ENCODE measurements at places on chromosomes 6 and 20. TPM values are rescaled to one million over a fixed set of nuclear protein-coding genes. Genes with fewer than 3 reads are reported as not detected.
A peak's percentile ranks its signal among the peaks of the same experiment; 100 is the strongest.

GRCh38 chr20:43938017-43938655, 23.5 kb downstream of the TOX2 start:
- no peak overlapping the region for H3K27ac ChIP-seq
- H3K36me3 ChIP-seq = no peaks in the 10 kb centered on the region
- no peak overlapping the region for H3K4me3 ChIP-seq
- H3K27me3 ChIP-seq = peaks cover 34% of the 10 kb centered on the region

DNA sequence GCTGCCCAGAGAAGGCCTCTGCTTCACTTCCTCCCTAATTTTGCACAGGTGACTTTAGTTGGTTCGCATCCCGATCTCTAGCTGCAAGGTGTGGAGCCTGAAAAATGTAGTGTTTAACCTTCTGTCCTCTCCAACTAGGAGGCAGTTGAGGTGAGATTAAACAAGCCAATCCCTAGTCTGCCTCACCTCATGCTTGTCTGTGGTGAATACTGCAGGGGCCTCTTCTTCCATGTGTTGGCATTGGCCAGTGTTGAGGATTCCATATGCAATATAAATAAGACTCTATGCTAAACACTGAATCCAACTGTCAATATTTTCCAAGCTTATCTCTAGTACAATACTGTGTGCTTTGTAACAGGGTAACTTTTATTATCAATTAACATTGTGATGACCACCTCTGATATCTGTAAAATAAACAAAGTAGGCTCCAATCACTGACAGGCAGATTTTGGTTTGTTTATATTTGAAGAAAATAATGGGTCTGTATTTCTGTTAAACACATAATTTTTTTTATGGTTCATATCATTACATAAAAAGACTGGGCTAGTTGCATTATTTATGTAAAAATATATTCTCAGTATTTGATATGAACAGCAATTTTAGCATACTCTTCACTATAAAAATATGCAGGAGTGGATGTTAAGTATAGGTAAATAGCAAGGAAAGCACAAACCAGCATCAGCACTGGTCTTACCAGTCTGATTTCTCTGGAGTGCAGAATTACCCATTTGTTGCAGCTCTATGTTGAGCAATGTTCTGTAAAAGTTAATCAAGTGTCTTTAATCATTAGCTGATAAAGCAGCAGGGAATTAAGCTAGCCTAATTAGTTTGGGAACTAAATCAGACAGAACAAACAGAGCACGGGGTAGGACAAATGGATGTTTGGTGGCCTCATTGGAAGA, 74.0 kb downstream of the ANKRD6 start:
- no peaks in the 10 kb centered on the region for H3K4me1 ChIP-seq
- no peak overlapping the region for H3K27ac ChIP-seq
- no peaks in the 10 kb centered on the region for H3K27me3 ChIP-seq
- no peak for DNase-seq
- no peaks in the 10 kb centered on the region for H3K36me3 ChIP-seq
- H3K4me3 ChIP-seq = no peak overlapping the region

DNA sequence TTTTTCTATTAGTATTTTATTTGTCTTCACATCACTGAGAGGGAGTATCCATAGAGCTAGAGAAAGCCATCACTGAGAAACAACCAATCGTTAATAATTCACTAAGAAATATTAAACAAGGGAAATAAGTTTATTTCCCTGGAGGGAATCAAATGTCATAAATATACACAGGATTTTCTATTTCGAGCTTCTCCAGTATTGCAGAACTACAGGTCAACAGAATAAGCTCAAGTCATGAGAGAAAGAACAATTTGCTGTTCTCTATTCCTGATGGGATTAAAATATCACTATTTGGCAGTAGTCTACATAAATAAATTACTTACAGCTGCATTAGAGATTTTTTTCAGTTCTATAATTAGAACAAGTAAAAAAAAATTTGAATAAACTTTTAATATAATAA, 2.2 kb upstream of the FAM162B start:
- H3K27me3 ChIP-seq = peaks cover 42% of the 10 kb centered on the region
- peaks cover 5% of the 10 kb centered on the region for H3K4me1 ChIP-seq
- H3K27ac ChIP-seq = no peak overlapping the region
- DNase-seq = no peak
- H3K36me3 ChIP-seq = no peaks in the 10 kb centered on the region

- DNase-seq = no peak
- H3K27ac ChIP-seq = no peak within 1 kb of the TSS
- peaks cover 5% of the 10 kb centered on the region for H3K36me3 ChIP-seq
Observed at GRCh38 chr6:89315249-89315885, at the start of gene GABRR2. Gene GABRR2 (minus strand): TSS chr6:89315299. CDS start chr6:89315165, 134 bp downstream.

Gene CYP39A1
- total RNA-seq = not detected

Gene FLRT3
- total RNA-seq = not detected

DNA sequence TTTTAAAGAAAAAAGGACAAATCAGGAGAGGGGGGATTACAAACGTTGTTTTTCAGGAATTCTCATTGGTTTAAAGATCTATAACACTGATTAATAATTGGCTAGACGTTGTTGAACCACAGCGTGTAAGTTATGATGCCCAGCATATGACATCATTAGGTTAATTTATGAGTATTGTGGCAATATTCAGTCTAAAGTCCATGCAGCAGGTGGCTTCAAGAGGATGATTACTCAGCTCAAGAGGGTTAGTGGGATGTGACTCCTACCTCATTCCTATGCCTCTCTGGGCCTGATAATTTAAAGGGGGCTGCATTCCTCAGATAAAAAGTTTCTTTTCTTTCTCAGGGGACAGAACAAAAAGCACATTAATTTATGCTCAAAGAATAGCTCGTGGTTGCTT, 1309.0 kb downstream of the EPHA7 start:
- no peaks in the 10 kb centered on the region for H3K27me3 ChIP-seq
- no peak overlapping the region for H3K27ac ChIP-seq
- no peaks in the 10 kb centered on the region for H3K4me1 ChIP-seq
- no peak for DNase-seq
- H3K36me3 ChIP-seq = no peaks in the 10 kb centered on the region

Gene TRMT11
- 41.5 TPM for total RNA-seq

- H3K4me3 ChIP-seq = peak overlapping the region; percentile 18
- H3K4me1 ChIP-seq = peaks cover 85% of the 10 kb centered on the region
- peaks cover 59% of the 10 kb centered on the region for H3K36me3 ChIP-seq
- no peaks in the 10 kb centered on the region for H3K27me3 ChIP-seq
Observed at GRCh38 chr6:142914937-142915697, 29.9 kb downstream of the HIVEP2 start.

GRCh38 chr6:99366852-99367251, 17.4 kb upstream of the FAXC start:
- no peaks in the 10 kb centered on the region for H3K27me3 ChIP-seq
- no peak overlapping the region for H3K27ac ChIP-seq
- DNase-seq = no peak
- H3K4me1 ChIP-seq = peaks cover 7% of the 10 kb centered on the region

Gene TNNC2
- not detected for total RNA-seq

GRCh38 chr6:47852727-47853126, 70.9 kb downstream of the OPN5 start:
- no peak overlapping the region for H3K27ac ChIP-seq
- no peaks in the 10 kb centered on the region for H3K36me3 ChIP-seq
- H3K4me1 ChIP-seq = no peaks in the 10 kb centered on the region
- peaks cover 3% of the 10 kb centered on the region for H3K27me3 ChIP-seq
- DNase-seq = no peak
- H3K4me3 ChIP-seq = no peak overlapping the region

DNA sequence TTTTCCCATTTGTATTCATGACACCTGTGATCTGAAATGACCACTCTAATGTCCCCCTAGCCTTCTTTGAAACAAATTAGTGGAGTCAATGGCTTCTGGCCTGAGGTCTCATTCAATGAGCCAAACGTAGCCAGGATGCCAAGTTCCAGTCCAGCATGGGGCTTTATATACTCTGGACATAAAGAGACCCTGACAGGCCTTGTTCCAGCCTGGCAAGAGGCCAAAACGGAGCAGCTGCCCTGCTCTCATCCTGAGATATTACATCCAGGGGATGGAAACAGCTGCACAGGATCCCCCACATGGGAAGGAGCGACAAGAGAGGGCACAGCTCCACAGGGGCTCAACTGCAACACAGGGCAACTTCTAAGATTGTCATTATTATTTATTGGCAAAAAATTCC, 437.8 kb downstream of the CDH26 start:
- no peak overlapping the region for H3K4me3 ChIP-seq
- H3K27ac ChIP-seq = no peak overlapping the region
- no peaks in the 10 kb centered on the region for H3K27me3 ChIP-seq
- H3K36me3 ChIP-seq = no peaks in the 10 kb centered on the region

Gene MAVS
- total RNA-seq = 17.5 TPM

DNA sequence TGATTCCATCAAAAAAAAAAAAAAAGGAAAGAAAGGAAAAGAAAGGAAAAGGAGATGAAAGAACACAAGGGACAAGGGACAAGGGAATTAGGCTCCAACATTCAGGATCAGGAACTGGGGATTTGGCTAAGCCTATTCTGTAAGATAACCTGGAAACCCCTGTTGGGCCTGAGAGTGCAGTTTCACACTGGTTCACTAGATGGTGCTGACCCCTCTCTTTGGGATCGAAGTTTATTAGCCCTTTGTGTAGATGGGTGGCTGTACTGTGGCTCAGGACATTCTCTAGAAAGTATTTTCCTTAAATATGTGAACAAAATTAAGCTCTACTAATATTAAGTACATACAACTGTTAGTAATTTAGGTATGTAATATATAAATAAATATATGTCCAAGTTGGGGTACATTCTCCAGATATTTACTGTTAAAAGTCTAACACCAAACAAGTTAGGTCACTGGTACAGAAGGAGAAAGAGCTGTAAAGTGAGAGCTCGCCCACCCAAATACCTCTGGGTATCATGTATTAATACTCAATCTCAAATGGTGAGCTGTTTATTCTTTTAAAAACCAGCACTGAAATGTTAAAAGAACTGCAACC, 6.3 kb downstream of the OR2A4 start:
- DNase-seq = peak; percentile 62
- H3K4me1 ChIP-seq = no peaks in the 10 kb centered on the region
- H3K4me3 ChIP-seq = no peak overlapping the region
- H3K36me3 ChIP-seq = no peaks in the 10 kb centered on the region
- H3K27ac ChIP-seq = no peak overlapping the region

DNA sequence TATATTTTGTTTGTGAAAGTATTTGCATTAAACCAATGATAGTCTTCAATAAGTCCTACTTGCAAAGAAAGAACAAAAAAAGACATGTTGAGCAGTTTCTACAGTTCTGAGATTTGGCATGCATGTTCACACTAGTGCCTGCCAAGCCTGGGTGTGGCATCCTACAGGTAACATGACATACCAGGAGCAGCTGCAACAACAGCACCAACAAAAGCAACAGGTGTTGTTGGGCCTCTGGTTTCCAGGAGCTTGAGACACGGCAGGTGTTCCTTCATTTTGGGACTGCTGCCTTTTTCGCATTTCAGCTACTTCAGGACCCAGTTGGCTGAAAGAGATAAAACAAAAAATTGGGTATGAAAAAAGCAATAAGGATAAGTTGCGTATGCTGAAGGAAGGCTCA, 41.2 kb upstream of the MTRF1L start:
- no peak overlapping the region for H3K27ac ChIP-seq
- DNase-seq = no peak
- H3K27me3 ChIP-seq = peaks cover 3% of the 10 kb centered on the region
- no peak overlapping the region for H3K4me3 ChIP-seq

Gene ZFP64
- 11.6 TPM for total RNA-seq

GRCh38 chr6:12767016-12767415, 50.4 kb downstream of the PHACTR1 start:
- no peaks in the 10 kb centered on the region for H3K4me1 ChIP-seq
- no peak overlapping the region for H3K4me3 ChIP-seq
- no peaks in the 10 kb centered on the region for H3K36me3 ChIP-seq

GRCh38 chr6:127186889-127187288, 68.4 kb downstream of the RSPO3 start:
- H3K4me3 ChIP-seq = no peak overlapping the region
- no peak overlapping the region for H3K27ac ChIP-seq
- no peaks in the 10 kb centered on the region for H3K4me1 ChIP-seq
- DNase-seq = peak; percentile 82
- H3K27me3 ChIP-seq = peaks cover 10% of the 10 kb centered on the region

DNA sequence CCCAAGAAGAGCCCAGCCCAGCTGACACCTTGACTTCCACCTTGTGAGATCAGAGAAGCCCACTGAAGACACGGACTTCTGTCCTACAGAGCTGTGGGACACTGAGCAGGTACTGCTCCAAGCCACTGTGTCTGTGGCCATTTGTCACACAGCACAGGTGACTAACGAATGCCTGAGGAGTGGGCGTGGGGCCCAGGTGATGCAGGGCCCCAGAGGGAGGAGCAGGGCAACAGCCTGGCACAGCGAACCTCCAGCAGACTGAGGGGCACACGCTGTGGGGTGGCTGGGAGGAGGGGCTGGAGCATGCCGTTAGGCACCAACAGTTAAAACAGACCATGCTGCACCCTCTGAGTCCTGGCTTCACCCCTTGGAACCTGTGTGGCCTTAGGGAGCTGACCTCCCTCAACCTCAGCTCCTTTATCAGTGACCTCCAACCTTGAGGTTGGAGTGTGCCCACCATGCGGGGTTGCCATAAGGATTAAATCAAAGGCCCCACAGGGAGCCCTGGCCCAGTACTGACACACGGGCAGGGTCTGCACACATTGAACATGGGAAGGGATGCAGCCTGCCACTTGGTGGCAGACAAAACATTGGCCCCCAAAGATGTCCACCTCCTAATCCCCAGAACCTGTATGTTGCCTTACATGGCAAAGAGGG, 119.9 kb upstream of the CST7 start:
- no peak overlapping the region for H3K27ac ChIP-seq
- no peak overlapping the region for H3K4me3 ChIP-seq
- DNase-seq = no peak
- H3K4me1 ChIP-seq = no peaks in the 10 kb centered on the region
- no peaks in the 10 kb centered on the region for H3K36me3 ChIP-seq

DNA sequence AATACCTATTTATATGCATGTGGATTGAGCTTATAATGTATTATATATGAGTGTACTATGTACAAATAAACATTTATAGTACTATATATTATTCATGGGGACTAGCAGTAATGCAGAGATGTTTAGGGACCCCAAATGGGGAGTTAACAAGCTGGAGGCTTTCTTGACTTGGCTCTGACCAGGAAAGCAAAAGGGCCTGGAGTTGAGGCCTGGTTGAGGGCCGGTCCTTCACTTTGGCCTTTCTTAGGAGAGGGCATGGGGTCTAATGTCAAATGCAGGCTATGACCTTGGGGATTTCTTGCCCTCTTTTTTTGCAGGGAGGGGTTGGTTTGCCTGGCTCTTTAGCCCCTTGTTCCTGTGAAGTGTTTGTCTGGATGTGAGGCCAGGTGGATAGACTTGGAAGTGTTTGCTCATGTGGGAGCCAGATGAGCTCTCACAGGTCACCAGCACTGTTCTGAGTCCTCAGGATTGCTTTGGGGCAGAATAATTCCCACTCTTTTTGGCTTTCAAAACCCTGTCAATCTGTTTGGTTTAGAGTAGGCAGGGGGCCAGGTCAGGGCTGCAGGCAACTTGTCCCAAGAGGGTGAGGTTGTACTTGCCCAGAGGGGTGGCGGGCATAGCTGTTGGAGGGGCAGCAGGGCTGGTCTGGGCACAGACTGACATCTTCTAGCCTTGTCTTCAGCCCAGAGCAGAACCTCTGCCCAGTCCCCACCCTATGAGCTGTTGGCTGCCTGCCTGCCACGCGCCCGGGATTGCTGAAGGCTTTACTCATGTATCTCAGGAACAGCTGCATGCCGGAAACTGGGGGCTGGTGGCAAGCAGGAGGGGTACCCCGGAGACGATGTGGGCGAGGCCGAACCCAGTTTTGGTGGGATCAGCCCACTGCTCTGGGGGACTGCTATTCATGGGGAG, 14.6 kb downstream of the TJAP1 start:
- no peak for DNase-seq
- H3K27me3 ChIP-seq = no peaks in the 10 kb centered on the region
- no peaks in the 10 kb centered on the region for H3K36me3 ChIP-seq
- H3K4me3 ChIP-seq = no peak overlapping the region
- H3K27ac ChIP-seq = no peak overlapping the region

Gene PRSS16
- total RNA-seq = 0.65 TPM
